CD4-positive, alpha-beta T cell treated with Interleukin-17A for 4 hours (primary cell): ENCODE measurements at places on chromosomes 5 and 9.

GRCh38 chr9:14273696-14274121, 40.2 kb downstream of the NFIB start:
- no peak for DNase-seq

GRCh38 chr9:8351436-8351835, 551.9 kb upstream of the DMAC1 start:
- no peak for DNase-seq

DNA sequence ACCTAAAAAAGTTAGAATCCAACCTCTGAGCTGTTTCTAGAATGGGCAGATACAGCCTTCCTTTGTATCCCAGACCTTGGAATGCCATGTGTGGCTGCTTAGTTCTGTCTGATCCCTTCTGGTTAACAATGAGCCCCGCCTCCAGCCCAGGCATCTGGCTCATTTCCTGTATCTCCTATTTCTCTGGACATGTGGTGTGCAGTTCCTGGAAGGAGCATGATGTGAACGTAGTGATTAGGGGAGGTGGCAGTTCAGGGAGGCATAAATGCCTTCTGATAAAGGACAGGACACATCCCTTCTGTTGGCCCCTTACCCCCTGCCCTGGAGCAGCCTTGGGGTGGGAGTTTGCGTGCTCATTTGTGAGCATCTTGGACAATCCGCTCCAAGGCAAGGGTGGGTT, 243.0 kb downstream of the ZSWIM6 start:
- DNase-seq = no peak

DNA sequence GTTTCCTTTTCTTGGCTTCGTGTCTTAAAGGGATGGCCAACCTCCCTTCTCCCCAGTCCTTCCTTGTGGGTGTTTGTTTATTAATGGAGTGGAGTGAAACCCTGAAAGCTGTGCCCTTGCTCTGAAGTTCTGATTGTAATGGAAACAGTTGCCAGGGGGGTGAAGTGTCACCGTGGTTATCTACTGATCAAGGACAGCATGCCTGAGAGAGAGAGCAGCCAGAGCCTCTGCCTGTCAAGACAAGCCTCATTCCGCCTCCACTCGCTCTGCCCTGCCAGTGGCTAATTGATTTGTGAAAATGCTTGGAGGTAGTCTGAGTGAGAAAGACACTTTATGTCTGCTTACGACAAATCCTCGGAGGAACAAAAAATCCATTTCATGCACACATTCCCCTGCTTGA, 143.7 kb upstream of the SLC30A5 start:
- no peak for DNase-seq

- no peak for DNase-seq
Measured at GRCh38 chr5:10125116-10125515, 124.6 kb downstream of the ATPSCKMT start.

DNA sequence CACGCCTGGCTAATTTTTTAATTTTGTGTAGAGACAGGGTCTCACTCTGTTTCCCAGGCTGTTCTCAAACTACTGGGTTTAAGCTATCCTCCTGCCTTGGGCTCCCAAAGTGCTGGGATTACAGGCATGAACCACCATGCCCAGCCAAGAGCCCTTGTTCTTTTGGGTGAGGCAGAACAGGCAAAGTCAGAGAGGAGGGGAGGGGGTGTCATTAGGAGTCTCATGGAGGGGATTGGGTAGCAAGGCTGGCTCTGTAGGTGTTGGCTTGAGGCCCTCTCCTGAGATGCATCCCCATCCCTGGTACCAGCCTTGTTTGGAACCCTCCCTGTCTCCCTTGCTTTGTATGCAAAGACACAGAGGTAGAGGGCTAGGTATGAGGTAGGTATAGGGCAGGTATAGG, 24.1 kb downstream of the GSN start:
- DNase-seq = no peak

GRCh38 chr5:133403741-133404364, 208.5 kb downstream of the FSTL4 start:
- DNase-seq = no peak
